ENCODE measurements at places on chromosomes 13 and 19.

- no peak for DNase-seq
These were observed 13.0 kb downstream of the ARHGEF1 start for GRCh38 chr19:41895745-41896580.

- peak; percentile 82 for DNase-seq
These were observed 5.2 kb upstream of the ZNF579 start for GRCh38 chr19:55585658-55586339.

GRCh38 chr19:38252941-38253691 is 3.1 kb downstream of the PPP1R14A start:
- no peak for DNase-seq

GRCh38 chr13:44271915-44272341 is 101.7 kb upstream of the SERP2 start:
- DNase-seq: no peak
